AG09319 (cell line): ENCODE measurements at places on chromosomes 16 and 17.

DNA sequence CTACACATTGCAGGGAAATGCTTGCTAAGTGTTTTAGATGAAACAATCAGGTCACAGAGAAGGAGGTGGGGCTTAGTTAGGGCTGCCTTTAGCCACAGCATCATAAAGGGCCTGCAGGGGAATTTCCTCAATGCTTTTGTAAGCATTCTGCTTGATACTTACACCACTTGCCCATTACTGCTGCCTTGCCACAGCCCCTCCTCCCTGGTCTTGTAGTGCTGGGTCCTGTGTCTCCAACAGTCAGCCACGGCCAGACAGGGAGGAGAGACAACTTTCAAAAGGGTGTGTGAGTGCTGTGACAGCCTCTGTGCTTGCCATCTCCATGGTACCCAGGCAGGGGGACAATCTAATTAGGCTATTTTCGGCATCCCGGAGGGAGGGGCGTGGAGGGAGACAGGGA lies 111.2 kb downstream of the SHISA9 start:
- no peak for DNase-seq

GRCh38 chr17:6981426-6981825 lies 14.4 kb upstream of the ALOX12 start:
- DNase-seq, result no peak

DNA sequence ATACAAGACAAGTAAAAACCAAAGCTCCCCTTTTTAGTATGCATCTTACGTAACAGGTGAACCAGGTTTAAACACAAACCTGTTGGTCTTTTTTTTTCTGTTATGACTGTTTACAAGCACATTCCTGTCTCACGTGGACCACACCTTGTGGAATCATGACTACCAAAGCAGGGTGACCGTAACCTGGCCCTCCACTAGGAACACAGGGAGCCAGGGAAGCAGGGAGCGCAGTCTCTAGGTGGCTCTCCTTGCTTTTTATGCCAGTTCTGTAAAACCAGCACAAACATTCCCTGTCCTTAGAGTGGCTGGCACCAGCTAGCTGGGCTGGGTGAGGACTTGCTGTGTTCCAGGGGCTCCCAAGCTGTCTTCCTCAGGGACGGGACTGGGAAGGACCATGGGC lies 44.1 kb downstream of the DDX19A start:
- DNase-seq, result no peak

- no peak for DNase-seq
Measured at GRCh38 chr17:82687375-82687861, 11.1 kb downstream of the RAB40B start.

DNA sequence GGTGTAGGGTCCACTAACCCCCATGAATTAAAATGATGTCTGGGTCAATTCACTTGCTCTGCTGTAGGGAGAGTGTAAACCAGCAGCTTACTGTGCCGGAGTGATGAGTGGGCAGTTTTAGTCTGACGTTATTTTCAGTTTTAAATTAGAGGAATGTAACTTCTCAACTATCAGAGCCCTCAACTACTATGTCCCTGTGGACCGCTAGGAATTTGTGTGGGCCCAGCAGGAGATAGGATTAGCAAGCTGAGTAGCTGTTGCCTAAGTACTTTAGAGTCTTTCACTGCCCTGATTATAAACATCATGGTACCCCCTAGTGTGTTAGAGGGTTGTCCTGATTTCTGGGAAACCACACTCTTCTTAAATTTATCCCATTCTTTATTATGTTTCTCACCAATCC lies 11.4 kb downstream of the MARVELD3 start:
- peak; percentile 19 for DNase-seq

- peak; percentile 75 for DNase-seq
Measured at GRCh38 chr16:48499923-48500381, 110.0 kb downstream of the N4BP1 start.

DNA sequence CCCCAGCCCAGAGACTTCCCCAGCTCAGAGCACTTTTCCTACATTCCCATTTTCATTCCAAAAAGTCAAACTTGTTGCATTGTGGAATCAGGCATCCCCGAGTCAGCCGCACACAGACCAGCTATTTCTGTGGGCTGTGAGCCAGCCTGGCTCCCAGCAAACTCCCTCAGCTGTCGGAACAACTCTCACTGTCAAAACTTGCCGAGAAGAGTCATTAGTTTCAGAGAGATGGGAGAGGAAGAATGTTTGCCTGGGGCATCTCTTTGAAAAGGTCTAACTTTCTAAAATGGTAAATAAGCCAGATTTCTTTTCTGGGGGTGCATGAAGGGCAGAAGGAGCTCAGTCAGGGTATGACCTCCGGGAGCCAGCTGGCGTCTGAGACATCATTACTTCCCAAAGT lies 280.0 kb downstream of the TMEM114 start:
- no peak for DNase-seq

DNA sequence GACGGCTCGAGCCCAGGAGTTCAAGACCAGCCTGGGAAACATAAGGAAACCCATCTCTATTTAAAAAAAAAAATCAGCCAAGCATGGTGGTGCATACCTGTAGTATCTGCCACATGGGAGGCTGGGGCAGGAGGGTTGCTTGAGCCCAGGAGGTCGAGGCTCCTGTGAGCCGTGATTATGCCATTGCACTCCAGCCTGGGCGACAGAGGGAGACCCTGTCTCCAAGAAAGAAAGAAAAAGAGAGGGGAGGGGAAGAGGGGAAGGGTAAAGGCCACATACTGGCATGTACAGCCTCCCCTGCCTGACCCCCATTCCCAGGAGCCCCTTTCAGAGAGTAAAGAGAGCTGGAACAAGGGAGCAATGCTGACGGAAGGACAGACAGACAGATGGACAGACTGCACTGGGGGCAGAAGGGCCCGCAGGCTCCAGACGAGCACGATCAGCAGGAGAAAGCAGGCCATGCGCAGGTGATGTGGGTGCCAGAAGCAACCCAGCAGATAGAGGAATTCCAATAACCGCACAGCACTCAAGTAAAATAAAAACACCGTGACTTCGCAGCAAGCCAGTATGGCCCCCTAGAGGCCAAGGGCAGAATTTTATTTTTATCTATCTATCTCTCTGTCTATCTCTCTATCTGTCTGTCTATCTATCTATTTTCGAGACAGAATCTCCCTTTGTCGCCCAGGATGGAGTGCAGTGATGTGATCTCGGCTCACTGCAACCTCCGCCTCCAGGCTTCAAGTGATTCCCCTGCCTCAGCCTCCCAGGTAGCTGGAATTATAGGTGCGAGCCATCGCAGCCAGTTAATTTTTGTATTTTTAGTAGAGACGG lies 27.1 kb upstream of the SNN start:
- peak; percentile 54 for DNase-seq

- no peak for DNase-seq
Measured at GRCh38 chr17:37833237-37833859, 88.5 kb upstream of the HNF1B start.

DNA sequence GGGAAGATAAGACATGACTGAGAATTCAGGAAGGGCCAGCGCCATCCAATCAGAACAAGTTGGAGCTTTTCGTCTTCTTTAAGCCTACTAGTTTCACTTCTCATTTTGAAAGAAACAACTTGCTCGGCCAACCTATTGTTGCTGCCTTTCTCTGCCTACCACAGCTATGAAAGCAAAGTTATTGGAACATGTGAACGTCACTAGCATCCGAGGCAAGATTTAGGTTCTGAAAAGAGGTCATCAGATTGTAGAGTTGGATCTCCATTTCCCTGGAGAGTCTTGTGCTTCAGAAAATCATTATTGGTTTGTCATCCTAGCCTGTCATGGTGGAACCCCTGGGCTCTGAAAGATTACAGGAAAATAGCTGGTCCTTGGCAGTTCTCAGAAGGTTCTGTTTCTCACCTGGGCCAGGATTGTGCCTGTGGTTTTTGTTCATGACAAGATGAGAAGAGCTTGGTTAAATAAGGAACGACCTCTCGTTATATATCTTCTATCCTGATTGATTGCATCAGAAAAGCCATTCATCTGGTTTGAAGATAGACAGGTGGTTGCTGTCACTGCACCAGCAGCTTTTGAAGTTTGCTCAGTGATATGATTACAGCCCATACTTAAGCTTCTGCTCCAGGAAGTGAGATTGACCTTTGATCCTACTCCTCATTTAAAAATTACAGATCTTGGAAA lies 25.3 kb downstream of the CDH13 start:
- DNase-seq, result no peak
